Vein endothelial cell (primary cell): ENCODE measurements at places on chromosomes 5 and 9. TPM values are rescaled to one million over a fixed set of nuclear protein-coding genes. Genes with fewer than 3 reads are reported as not detected.

The MLANA gene
- total RNA-seq = 0.19 TPM in 1 of 2 replicates, not detected in the other

The FUBP3 gene
- 37.9 and 46.2 TPM in 2 replicates for total RNA-seq

The NRG2 gene
- total RNA-seq = 0.33 and 0.96 TPM in 2 replicates

The MVB12B gene
- 10.1 and 17.3 TPM in 2 replicates for total RNA-seq

The DND1 gene
- 0.38 TPM in 1 of 2 replicates, not detected in the other for total RNA-seq

The EIF4E1B gene
- total RNA-seq = not detected in 2 replicates

The ACOT12 gene
- total RNA-seq = not detected in 2 replicates

The FOXI1 gene
- total RNA-seq = under 0.01 TPM in 1 of 2 replicates, not detected in the other

The TCF7 gene
- total RNA-seq = 0.29 and 0.33 TPM in 2 replicates

The DMGDH gene
- total RNA-seq = 0.33 and 0.38 TPM in 2 replicates

The ZFP37 gene
- 1.1 and 1.3 TPM in 2 replicates for total RNA-seq

The MEIKIN gene
- total RNA-seq = not detected in 2 replicates

The SCGB3A2 gene
- total RNA-seq = not detected in 2 replicates

The PROB1 gene
- total RNA-seq = 4.6 and 7.2 TPM in 2 replicates

The SLC6A18 gene
- total RNA-seq = not detected in 2 replicates

The GZMA gene
- 0.33 TPM in 1 of 2 replicates, not detected in the other for total RNA-seq

The SEPTIN8 gene
- total RNA-seq = 47.9 and 48.3 TPM in 2 replicates

The PDE8B gene
- total RNA-seq = 0.10 TPM in 1 of 2 replicates, not detected in the other

The AFAP1L1 gene
- 98.3 and 130 TPM in 2 replicates for total RNA-seq

The ZNF300 gene
- 5.3 and 6.2 TPM in 2 replicates for total RNA-seq

The LTC4S gene
- total RNA-seq = 0.57 and 1.3 TPM in 2 replicates

The OTP gene
- not detected in 2 replicates for total RNA-seq
